ENCODE measurements at places on chromosomes 3 and 15.

DNA sequence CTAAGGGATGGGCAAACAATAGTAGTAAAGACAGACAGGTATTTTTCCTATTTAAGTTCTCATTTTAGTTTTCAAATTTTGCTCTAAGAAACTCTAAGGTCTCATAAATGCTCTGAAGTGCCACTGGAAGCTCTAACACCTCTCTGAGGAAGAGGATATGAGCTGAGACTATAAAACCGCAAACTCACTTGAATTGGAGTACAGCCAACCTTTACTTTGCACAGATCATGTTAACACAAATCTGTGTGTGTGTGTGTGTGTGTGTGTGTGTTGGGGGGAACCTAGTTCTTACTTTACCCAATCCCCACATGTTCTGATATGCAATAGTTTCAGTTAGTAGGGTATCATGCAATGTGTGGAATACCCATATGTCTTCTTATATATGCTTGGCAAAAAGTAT, 446.8 kb downstream of the CHL1 start:
- DNase-seq, result no peak

GRCh38 chr3:169939320-169939719, 27.3 kb upstream of the SEC62 start:
- DNase-seq, result no peak

DNA sequence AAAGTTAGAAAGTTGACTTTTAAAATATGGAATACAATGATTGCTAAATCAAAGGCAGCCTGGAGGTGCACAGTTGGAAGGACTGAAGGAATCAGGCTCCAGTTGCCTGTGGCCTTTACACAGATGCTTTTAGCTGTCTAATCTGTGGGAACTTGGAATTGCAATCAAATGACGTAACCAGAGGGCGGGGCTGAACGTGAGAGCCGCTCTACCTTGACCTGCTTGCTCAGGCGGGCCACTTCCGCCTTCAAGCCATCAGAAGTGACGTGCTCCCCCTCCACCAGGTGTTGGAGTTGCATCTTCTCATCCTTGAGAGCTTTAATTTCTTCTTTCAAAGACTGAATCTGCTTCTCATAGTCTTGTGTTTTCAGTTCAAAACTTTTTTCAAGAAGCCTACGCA, 37.7 kb upstream of the GNB5 start:
- no peak for DNase-seq

- no peak for DNase-seq
These were observed 15.7 kb upstream of the GXYLT2 start for GRCh38 chr3:72872183-72872582.

GRCh38 chr3:144109944-144110343, 138.3 kb downstream of the DIPK2A start:
- no peak for DNase-seq

- no peak for DNase-seq
These were observed 13.0 kb downstream of the ZIC1 start for GRCh38 chr3:147422196-147422595.

Measured in stimulated activated CD4-positive, alpha-beta T cell treated with anti-CD3 and anti-CD28 coated beads, Interleukin-1b, Interleukin-23, amount 100 ng/mL, for 1 hour (primary cell).